ENCODE measurements at places on chromosomes 5 and 9. TPM values are rescaled to one million over a fixed set of nuclear protein-coding genes. Genes with fewer than 3 reads are reported as not detected.

FTMT gene
- polyA plus RNA-seq = 0.07 TPM

SHC3 gene
- 0.69 TPM for polyA plus RNA-seq

SPATA31D4 gene
- not detected for polyA plus RNA-seq

PLAA gene
- 24.3 TPM for polyA plus RNA-seq

ARSI gene
- 2.2 TPM for polyA plus RNA-seq

CCNH gene
- 45.2 TPM for polyA plus RNA-seq

ASPN gene
- 40.3 TPM for polyA plus RNA-seq

PRLR gene
- 56.0 TPM for polyA plus RNA-seq

GRCh38 chr5:56460195-56460546, 227.0 kb upstream of the ANKRD55 start:
- DNase-seq = no peak

DNA sequence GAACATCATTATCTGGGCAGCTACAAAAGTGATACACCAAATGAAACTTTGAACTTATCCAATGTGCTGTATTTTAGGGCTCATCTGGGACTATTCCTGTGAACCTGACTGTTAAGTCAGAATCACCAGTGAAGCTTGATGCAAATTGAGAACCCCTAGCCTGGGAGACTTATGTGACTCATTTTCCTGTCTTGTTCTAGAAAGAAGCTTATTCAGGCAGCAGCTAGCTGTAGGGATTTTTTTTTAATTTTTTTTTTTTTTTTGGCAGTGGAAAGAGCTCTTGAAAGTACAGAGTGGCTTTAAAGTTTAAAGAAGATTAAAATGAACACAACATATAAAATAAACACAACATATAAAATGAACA, 81.1 kb upstream of the TNFAIP8 start:
- no peak for DNase-seq

DNA sequence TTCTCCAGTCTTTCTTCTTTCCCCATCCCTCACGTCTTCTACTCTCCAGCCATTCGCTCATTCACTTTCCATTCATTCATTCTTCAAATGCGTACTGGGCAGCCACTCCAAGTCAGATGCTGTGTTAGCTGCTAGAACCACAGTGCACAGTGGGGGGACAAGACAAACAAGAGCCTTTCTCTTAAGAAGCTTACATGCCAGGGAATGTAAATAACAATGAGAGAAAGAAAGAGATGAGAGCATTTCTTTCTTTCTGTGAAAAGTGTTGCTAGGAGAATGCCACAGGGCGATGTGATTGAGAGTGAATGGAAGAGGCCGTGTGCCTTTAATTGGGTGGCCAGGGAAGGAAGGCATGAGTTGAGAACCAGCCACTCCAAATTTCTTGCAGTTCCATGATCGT, 46.3 kb upstream of the SMIM23 start:
- DNase-seq = no peak

DNA sequence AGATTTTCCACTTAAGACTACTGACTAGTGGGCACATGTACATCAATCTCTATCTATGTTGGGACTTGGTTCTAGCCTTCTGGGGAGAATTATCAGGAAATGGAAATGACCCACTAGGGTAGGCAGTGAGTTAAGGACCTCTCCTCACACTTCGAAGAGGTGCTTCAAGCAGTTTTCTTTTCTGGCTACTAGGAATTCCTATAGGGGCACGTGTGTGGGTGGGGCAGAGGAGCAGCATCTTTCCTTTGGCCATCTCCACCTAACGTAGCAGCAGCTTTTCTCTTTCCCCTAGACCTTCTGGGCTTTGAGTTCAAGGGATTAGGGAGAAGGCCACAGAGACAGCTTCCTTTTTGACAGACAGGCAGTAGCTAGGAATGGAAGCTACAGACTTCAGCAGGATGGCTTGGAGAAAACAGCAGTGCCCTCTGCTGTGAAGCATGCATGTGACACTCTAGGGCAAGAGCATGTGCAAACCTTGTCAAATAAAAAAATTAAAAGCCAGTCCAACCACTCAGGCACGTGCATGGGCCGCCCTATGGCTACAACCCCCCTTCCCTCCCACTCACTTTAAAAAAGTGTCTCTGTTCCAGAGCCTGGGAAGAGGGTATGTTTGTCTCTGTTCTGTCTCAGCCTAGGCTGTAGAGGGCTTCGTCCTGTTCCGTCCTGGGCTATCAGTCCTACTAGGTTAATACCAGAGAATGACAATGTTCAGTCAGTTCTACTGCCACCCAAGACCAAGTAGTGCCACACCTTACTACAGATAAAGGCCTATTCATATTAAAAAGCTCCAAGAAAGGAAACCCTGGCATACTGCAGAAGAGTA, 8.7 kb upstream of the GFRA3 start:
- peak; percentile 53 for DNase-seq

DNA sequence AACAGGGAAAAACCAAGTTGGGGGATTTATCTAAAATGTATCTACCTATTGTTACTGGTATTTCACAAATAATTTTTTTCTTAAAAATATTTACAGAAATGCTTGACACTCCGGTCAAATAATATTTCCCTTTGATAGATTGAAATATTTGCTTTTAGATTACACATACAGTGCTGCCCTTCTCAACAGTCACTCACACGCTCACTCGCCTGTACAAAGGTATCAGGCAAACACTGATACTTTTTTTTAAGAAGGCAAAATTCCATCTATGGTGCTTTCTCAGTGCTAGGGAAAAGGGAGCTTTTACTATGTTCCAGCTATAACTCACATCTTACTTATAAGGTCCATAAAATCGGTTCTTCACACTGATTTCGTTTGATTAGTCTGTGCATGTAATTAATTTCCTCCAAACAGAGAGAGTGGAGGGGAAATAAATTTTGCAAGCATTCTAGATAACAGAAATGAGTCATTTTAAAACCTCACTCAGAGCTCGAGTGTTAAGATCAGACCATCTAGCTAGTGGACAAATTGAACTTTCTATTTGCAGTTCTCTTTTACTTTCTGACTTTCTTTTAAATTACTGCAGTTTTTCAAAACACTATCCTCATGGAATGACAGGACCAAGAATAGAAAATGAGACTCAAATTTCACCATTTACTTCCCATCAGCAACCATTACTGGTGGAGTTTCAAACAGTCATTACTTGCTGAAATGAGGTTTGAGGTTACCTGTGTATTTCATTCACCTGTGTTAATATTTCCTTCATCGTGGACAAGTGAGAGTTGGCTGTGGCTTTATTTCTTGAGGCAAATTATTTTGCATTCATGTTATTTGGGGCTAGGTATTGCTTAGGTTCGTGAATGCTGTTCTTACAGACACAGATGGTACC, 273.2 kb downstream of the RAB3C start:
- no peak for DNase-seq

GRCh38 chr5:120927950-120928530, 463.9 kb downstream of the PRR16 start:
- no peak for DNase-seq

GRCh38 chr9:77521091-77521490, 127.0 kb downstream of the GNA14 start:
- DNase-seq = no peak

DNA sequence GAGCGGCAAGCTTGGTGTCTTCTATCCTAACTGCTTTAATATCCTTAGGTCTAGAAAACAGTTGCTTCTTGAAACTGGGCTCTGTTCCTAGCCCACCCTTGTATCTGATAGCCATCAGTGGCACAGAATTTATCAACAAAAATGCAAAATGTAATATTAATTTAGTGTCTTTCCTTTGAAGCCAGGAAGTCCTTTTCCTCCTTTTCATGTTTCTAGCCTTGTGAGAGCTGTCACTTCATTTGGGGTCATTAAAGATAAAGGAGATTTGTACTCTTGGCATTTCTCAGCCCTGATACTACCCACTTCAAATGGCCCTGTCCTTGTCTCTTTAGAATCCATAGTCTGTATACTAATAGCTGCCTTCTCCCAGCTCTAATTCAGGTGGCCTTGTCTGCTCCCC, 111.0 kb downstream of the GAS1 start:
- DNase-seq = no peak

DNA sequence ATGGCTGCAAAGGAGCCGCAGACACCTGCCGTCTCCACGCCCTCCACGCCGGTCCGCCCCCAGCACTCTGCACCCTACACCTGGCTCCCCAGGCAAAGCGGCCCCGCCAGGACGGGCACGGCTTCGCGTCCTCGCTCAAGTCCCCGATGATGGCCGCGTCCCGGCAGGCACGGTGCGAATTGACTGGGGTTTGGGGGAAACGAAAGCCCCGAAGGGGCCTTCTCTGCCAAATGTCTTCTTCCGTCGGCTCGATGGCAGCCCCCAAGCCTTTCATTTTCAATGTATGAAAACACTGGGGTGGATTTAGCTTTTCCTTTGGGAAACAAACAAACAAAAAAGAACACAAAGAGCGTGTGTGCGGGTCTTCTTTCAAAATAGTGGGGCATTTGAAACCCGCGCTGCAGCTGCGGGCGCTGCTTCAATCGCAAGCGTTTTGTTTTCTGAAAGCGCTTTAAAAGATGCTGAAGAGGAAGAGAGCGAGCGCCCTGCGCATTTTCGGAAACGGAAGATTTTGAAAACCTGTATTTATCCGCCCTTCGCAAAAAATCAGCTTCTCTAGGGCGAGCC, 160.0 kb downstream of the RMI1 start:
- DNase-seq = peak; percentile 67

GRCh38 chr5:105978011-105978410, 1692.7 kb downstream of the EFNA5 start:
- DNase-seq = no peak

GRCh38 chr5:149940077-149940574, 4.5 kb downstream of the PDE6A start:
- DNase-seq = peak; percentile 78

- no peak for DNase-seq
These were observed 653.0 kb upstream of the MEF2C start for GRCh38 chr5:89536020-89536419.

- DNase-seq = peak; percentile 76
These were observed 79.1 kb downstream of the AOPEP start for GRCh38 chr9:94805585-94805984.

DNA sequence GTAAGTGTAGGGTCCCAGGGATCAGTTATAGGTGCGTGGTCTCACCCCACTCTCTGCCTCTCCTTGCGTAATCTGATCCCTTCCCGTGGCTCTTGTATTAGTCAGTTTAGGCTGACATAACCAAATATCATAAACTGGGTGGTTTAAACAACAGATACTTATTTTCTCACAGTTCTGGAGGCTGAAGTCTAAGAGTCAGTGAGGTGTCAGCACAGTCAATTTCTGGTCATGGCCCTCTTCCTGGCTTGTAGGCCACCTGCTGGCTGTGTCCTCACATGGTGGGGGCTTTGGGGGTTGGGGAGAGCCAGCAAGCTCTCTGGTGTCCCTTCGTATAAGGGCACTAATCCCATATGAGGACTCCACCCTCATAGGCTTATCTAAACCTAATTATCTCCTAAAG, 32.3 kb downstream of the CARTPT start:
- DNase-seq = no peak

DNA sequence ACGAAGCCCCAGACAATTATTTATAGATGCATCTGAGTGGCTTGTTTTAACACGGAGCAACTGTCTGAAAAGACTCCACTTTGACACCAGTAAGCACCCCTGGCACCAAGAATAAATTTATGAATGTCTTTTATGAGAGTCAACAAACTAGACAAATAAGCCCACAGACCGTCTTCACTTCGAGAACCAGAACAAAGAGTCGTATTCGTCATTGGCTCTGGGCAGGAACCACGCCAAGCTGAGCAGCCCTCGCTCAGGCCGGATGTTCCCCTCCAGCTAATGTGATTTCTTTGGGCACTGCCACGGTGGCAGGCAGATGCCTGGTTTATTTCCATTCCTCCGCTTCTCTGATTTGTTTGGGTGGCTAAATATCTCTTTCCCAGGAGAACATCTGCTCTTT, 91.9 kb upstream of the STC2 start:
- DNase-seq = peak; percentile 22

DNA sequence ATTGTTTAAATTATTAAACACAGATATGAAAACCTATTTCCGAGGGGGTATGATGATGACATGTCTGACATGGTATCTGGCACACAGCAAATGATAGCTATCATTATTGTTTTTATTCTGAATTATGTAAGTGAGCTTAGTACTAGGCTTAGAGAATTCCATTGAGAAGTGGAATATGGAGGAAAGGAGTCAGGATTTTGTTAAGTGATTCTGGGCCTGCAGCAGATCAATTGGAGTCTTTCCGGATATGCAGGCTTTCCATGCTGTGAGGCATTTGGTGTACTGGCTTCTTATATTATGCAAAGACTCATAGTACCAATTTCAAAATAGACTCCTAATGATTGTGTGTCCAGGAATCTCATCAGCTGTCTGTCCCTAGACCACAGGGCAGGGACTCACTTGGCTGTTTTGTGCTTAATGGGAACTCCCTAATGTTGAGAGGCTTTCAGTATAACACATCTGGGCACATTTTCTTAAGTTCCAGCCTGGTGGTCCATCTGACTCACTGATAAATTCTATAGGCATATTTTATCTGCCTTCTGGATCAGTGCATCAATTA, 180.0 kb upstream of the KLF9 start:
- no peak for DNase-seq

GRCh38 chr5:8710426-8710930, 835.4 kb downstream of the SEMA5A start:
- DNase-seq = no peak

DNA sequence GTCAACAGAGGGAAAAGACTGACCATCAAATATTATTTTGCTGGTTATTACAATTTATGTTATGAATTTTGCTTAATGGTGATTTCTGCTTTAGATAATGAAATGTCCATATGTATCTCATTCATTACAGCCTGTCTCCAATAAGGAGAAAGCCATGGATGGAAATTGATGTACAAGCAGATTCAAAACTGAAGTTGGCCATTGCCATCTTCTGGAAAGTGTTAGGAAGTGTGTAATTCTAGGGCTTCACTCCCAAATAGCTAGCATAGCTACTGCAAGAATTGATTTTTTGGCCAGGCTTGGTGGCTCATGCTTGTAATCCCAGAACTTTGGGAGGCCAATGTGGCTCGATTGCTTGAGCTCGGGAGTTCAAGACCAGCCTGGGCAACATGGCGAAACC, 45.8 kb downstream of the DYNC2I2 start:
- no peak for DNase-seq

- DNase-seq = no peak
These were observed 88.0 kb downstream of the ZNF354C start for GRCh38 chr5:179147991-179148702.

DNA sequence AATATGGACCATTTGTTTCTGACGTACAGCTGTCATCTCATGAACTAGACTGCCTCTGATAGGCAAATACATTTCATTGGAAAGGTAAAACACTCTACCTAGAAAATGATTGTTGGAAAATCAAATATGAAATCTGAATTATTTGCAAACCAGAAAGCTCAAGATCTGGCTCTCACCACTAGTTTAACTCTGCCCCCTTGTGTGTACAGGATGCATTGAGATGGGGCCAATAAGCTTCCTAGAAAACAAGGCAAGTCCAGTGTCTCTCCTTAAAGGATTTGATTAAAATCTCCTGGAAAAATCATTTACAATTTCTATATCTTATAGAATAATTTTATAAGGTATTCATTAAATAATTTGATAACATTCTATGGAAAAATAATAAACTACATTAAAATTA, 311.9 kb upstream of the ANKH start:
- no peak for DNase-seq

DNA sequence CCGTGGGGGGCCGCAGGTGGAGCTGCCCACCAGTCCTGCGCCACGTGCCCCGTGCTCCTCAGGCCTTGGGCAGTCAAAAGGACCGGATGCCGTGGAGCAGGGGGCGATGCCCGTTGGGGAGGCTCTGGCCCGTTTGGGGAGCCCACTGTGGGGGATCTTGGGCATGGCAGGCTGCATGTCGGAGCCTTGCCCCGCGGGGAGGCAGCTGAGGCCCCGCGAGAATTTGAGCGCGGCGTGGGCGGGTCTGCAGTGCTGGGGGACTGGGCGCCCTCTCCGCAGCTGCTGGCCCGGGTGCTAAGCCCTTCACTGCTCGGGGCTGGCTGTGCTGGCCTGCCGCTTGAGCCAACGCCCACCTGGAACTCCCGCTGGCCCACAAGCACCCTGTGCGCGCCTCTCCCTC, 445.6 kb upstream of the EDIL3 start:
- DNase-seq = no peak

All from large intestine (tissue), 12 donors.